ENCODE measurements at places on chromosomes 16 and 17. TPM values are rescaled to one million over a fixed set of nuclear protein-coding genes. Genes with fewer than 3 reads are reported as not detected.

The KRTAP2-1 gene
- not detected for total RNA-seq

The KRTAP2-2 gene
- not detected for total RNA-seq

DNA sequence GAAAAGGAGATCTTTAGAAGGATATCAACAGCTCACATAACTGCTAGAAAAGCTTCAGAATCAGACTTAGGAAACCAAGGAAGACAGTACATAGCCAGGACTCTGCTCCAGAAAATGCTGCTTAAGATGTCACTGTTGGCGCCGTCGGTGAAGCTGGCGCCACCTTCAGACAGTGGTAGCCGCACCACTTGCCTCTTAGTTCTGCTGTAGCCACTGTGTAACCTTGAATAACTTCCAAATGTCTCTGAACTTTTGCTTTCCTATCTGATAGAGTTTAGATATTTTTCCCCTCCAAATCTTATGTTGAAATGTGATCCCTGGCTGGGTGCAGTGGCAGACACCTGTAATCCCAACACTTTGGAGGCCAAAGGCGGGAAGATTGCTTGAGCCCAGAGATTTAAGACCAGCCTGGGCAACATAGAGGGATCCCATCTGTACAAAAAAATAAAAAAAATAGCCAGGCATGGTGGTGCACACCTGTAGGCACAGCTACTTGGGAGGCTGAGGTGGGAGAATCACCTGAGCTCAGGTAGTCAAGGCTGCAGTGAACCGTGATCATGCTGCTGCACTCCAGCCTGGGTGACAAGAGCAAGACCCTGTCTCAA lies 6.3 kb upstream of the USP31 start:
- H3K4me1 ChIP-seq, result no peaks in the 10 kb centered on the region
- no peak for DNase-seq
- no peak overlapping the region for H3K4me3 ChIP-seq
- no peaks in the 10 kb centered on the region for H3K36me3 ChIP-seq

The WWP2 gene
- total RNA-seq, result 41.0 TPM

- no peaks in the 10 kb centered on the region for H3K36me3 ChIP-seq
- H3K4me3 ChIP-seq, result no peak overlapping the region
- H3K27ac ChIP-seq, result no peak overlapping the region
- DNase-seq, result peak; percentile 52
- H3K27me3 ChIP-seq, result no peaks in the 10 kb centered on the region
Observed at GRCh38 chr17:39195568-39196160, 1.8 kb downstream of the CACNB1 start.

DNA sequence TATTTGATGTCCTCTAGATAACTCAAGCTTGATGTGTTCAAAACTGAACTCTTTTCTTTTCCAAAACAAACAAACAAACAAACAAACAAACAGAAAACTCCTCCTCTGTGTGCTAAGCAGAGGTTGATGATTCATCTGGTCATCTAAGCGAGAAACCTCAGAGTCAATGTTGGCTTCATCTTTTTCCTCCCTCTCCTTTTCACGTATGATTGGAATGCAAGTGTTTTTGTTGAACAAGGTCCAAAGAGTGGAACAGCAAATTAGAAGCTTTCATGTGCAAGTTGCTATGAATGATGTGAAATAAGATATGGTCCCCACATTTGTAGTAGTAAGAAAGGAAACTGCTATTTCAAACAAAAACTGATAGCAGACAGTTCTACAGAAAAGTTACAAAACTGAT lies 52.5 kb downstream of the TBX4 start:
- H3K36me3 ChIP-seq, result no peaks in the 10 kb centered on the region
- no peaks in the 10 kb centered on the region for H3K27me3 ChIP-seq
- H3K4me1 ChIP-seq, result no peaks in the 10 kb centered on the region
- no peak overlapping the region for H3K4me3 ChIP-seq
- no peak overlapping the region for H3K27ac ChIP-seq

DNA sequence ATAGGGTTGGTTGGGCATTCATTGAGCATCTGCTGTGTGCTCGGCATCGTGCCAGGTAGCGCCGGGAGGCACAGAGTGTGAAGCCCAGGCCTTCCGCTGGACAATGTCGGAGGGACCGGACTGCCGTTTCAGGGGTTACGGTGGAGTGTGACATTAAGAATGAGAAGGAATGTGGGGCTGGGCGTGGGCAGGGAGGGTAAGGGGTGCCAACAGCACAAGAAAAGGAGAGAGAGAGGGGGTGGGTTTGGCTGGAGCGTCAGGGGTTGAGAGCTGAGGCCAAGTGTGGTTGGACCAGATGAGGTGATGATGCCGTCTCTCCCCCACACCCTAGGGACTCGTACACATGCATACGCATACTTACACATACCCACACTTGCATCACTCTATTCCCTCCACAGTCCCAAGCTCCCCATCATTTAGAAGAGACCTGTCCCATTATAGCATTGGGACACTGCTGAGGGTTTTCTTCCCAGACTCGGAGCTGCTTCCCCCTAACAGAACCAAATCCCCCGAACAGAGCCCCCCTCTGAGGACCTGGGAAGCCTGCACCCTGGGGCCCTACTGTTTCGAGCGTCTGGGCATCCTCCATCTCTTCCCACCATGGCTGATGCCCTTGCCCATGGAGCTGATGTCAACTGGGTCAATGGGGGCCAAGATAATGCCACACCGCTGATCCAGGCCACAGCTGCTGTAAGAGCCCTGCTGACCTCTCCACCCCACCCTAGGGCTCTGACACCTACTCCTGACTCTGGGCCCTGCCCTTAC lies 3.3 kb upstream of the KCTD11 start:
- H3K27me3 ChIP-seq, result no peaks in the 10 kb centered on the region
- H3K4me3 ChIP-seq, result no peak overlapping the region
- H3K36me3 ChIP-seq, result peaks cover 45% of the 10 kb centered on the region
- no peak for DNase-seq
- peaks cover 23% of the 10 kb centered on the region for H3K4me1 ChIP-seq
- no peak overlapping the region for H3K27ac ChIP-seq

DNA sequence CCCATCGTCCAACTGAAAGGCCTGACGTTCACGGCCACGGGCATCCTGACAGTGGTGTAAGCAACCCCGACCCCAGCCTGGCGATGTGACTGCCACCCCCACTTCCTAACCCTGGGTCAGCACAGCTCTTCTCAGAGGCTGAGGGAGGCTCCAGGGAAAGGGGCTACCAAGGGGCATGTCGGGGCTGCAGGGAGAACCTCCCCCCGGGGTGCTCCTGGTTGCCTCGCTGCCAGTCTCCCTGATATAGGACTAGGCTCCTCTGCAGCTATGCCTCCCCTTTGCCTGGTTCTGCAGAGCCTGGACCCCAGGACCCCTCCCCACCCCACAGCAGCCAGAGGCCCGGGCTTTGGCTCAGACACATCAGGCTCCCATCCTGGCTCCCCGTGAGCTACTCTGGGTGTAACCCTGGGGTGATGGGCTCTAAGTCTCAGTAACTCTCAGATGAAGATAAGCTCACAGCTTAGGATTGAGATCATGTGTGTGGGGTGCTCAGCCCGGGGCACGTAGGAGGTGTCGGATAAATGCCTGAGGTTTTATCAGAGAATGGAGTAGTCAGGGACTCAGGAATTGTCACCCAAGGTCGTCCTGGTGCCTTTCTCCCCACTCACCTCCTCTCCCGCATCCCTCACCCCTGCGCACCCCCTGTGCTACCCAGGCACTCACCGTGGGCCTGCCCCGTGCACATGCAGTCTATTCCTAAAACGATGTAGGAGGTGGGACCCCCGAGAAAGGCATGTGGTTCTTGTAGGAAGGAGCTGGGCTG lies 10.6 kb downstream of the ITGAD start:
- H3K27me3 ChIP-seq, result no peaks in the 10 kb centered on the region
- no peak overlapping the region for H3K27ac ChIP-seq
- H3K36me3 ChIP-seq, result no peaks in the 10 kb centered on the region

DNA sequence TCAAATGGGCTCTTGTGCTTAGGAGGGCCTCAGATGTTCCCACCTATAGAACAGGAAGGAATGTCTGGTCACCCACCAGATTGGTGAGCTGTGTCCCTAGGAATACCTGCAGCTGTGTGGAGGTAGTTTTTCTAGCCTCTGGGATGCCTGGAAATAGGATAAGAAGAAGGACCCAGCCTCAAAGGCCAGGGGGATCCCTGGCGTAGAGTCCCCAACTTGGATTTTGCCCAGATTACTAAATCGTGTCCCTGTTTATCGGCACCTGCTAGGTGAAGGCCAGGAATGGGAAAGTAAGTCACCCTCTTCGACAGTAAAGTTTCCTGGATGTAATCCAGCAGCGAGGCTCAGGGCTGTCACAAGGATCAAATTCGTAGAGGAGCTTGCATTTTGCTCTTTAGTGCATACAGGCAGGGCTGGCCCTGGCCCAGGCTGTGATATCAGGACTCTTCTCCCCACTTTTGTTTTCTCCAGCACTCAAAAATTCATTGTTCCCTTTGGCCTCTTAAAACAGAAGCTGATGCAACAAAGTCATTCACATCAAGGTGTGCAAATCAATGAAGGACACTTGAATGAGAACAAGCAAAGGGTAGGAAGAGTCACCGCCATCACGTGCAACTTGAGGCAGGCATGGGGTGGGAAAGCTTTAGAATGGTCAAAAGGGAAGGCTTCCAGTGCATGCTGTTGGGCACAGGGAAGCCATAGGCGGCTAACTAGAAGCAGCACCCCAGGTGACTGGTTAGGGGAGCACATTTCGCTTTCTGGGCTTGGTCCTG lies 7.5 kb downstream of the SLC13A2 start:
- peaks cover under 1% of the 10 kb centered on the region for H3K4me1 ChIP-seq
- H3K27ac ChIP-seq, result no peak overlapping the region
- H3K4me3 ChIP-seq, result no peak overlapping the region
- no peak for DNase-seq

DNA sequence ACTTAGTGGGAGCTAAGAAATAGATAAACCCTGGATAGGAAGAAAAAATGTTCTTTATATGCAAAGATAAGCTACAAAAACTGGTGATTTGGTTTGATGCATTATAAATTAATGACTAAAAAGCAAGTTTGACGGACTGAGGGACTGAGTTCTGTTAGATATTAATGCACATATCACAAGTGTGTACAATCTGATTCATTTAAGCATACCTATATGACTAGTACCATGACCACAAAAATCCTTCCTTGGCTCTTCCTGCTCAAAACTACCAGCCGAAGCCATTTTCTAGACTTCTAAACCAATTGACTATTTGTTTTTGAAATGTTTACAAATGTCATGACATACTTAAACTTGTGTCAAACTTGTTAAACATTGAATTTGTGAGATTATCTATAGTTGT lies 374.5 kb upstream of the MON1B start:
- H3K36me3 ChIP-seq, result no peaks in the 10 kb centered on the region
- no peak overlapping the region for H3K27ac ChIP-seq
- H3K27me3 ChIP-seq, result no peaks in the 10 kb centered on the region
- no peaks in the 10 kb centered on the region for H3K4me1 ChIP-seq
- no peak overlapping the region for H3K4me3 ChIP-seq
- no peak for DNase-seq

The PLXDC1 gene
- total RNA-seq, result 2.5 TPM

GRCh38 chr17:35390663-35391062 lies 17.2 kb upstream of the SLFN11 start:
- H3K36me3 ChIP-seq, result no peaks in the 10 kb centered on the region
- H3K4me3 ChIP-seq, result no peak overlapping the region
- no peak overlapping the region for H3K27ac ChIP-seq
- DNase-seq, result no peak
- H3K4me1 ChIP-seq, result no peaks in the 10 kb centered on the region

- H3K36me3 ChIP-seq, result no peaks in the 10 kb centered on the region
- no peak for DNase-seq
- H3K4me3 ChIP-seq, result no peak overlapping the region
- no peak overlapping the region for H3K27ac ChIP-seq
- peaks cover 7% of the 10 kb centered on the region for H3K27me3 ChIP-seq
Observed at GRCh38 chr17:63476459-63476853, 405 bp upstream of the ACE start.

GRCh38 chr17:22694362-22695227 lies 1002.3 kb downstream of the KCNJ18 start:
- no peak overlapping the region for H3K4me3 ChIP-seq
- no peaks in the 10 kb centered on the region for H3K27me3 ChIP-seq
- no peak overlapping the region for H3K27ac ChIP-seq
- no peaks in the 10 kb centered on the region for H3K36me3 ChIP-seq
- H3K4me1 ChIP-seq, result no peaks in the 10 kb centered on the region

The CRYBA1 gene
- not detected for total RNA-seq

The SENP3 gene
- total RNA-seq, result 111 TPM

GRCh38 chr17:5561736-5562571 lies 22.4 kb downstream of the NLRP1 start:
- peaks cover 24% of the 10 kb centered on the region for H3K36me3 ChIP-seq
- no peak overlapping the region for H3K4me3 ChIP-seq
- peaks cover 8% of the 10 kb centered on the region for H3K4me1 ChIP-seq
- DNase-seq, result no peak
- no peaks in the 10 kb centered on the region for H3K27me3 ChIP-seq

- no peaks in the 10 kb centered on the region for H3K36me3 ChIP-seq
- H3K4me1 ChIP-seq, result peaks cover 29% of the 10 kb centered on the region
- no peak overlapping the region for H3K27ac ChIP-seq
Observed at GRCh38 chr16:75071621-75072020, 45.0 kb downstream of the LDHD start.

DNA sequence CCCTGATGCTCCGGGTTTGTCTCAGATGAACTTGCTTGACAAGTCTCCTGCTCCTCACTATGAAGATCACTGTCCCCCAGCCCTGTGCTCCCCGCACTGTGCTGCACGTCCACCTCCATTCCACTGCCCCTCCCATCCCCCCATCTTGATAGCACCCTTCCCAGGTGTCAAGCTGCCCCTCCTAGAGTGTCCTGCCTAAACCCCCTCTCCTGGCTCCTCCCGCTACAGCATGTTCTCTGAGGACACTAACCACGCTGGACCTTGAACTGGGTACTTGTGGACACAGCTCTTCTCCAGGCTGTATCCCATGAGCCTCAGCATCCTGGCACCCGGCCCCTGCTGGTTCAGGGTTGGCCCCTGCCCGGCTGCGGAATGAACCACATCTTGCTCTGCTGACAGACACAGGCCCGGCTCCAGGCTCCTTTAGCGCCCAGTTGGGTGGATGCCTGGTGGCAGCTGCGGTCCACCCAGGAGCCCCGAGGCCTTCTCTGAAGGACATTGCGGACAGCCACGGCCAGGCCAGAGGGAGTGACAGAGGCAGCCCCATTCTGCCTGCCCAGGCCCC lies 18.5 kb downstream of the DEXI start:
- peaks cover under 1% of the 10 kb centered on the region for H3K4me1 ChIP-seq
- no peak for DNase-seq
- no peaks in the 10 kb centered on the region for H3K27me3 ChIP-seq
- H3K36me3 ChIP-seq, result peaks cover 12% of the 10 kb centered on the region
- H3K4me3 ChIP-seq, result no peak overlapping the region

- no peaks in the 10 kb centered on the region for H3K4me1 ChIP-seq
- H3K27ac ChIP-seq, result no peak overlapping the region
- H3K27me3 ChIP-seq, result peaks cover 6% of the 10 kb centered on the region
- H3K4me3 ChIP-seq, result no peak overlapping the region
Observed at GRCh38 chr16:84314814-84315213, 20.1 kb downstream of the WFDC1 start.

The NLRC3 gene
- total RNA-seq, result 20.5 TPM

DNA sequence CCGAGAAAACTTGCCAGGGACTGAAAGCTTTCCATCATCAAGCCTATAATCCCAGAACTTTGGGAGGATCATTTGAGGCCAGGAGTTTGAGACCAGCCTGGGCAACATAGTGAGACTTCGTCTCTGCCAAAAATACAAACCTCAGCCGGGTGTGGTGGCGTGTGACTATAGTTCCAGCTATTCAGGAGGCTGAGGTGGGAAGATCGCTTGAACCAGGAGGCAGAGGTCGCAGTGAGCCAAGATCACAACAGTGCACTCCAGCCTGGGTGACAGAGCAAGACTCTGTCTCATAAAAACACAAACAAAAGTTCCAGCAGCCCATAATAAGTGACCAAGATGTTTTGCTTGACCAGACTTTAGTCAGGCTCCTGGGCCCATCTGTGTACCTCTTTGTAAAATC lies 1.9 kb downstream of the MEAK7 start:
- no peaks in the 10 kb centered on the region for H3K27me3 ChIP-seq
- no peak overlapping the region for H3K4me3 ChIP-seq
- no peak for DNase-seq
- H3K27ac ChIP-seq, result no peak overlapping the region
- no peaks in the 10 kb centered on the region for H3K36me3 ChIP-seq
- H3K4me1 ChIP-seq, result peaks cover 37% of the 10 kb centered on the region

The SLC16A6 gene
- 8.4 TPM for total RNA-seq
